Type B pancreatic cell (in vitro differentiated cells): ENCODE measurements at places on chromosomes 3 and 15.

DNA sequence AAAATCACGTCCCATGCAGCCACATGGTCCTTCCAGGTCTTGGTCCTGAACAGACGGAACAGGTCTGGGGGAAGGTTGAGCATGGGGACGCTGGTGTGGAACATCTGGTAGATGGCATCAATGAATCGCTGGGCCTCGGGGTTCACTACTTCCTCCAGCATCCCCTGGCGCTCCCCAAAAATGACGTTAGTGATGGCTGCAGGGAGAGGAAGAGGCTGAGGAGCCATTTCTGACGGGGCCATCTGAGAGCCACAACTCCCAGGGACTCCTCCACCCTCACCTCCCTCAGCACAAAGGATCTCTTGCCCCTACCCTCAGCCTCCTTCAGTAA is 23.7 kb downstream of the CYP11A1 start:
- H3K27ac ChIP-seq, result no peak overlapping the region
- H3K4me3 ChIP-seq, result no peak overlapping the region
- H3K36me3 ChIP-seq, result no peaks in the 10 kb centered on the region
- DNase-seq, result no peak
- peaks cover 9% of the 10 kb centered on the region for H3K4me1 ChIP-seq

- no peaks in the 10 kb centered on the region for H3K4me1 ChIP-seq
- no peak overlapping the region for H3K4me3 ChIP-seq
- H3K27ac ChIP-seq, result no peak overlapping the region
- DNase-seq, result no peak
- H3K27me3 ChIP-seq, result no peaks in the 10 kb centered on the region
Observed at GRCh38 chr3:183192650-183193300, 30.2 kb upstream of the LAMP3 start.

GRCh38 chr3:52532838-52533622 is 627 bp downstream of the NT5DC2 start:
- no peaks in the 10 kb centered on the region for H3K27me3 ChIP-seq
- H3K4me3 ChIP-seq, result peak overlapping the region; percentile 86
- peak overlapping the region; percentile 46 for H3K27ac ChIP-seq
- H3K36me3 ChIP-seq, result peaks cover 5% of the 10 kb centered on the region

- no peak overlapping the region for H3K4me3 ChIP-seq
- peaks cover 7% of the 10 kb centered on the region for H3K4me1 ChIP-seq
- no peak for DNase-seq
- H3K36me3 ChIP-seq, result no peaks in the 10 kb centered on the region
Observed at GRCh38 chr3:104987859-104988258, 378.9 kb upstream of the ALCAM start.

GRCh38 chr3:57840473-57840872 is 84.4 kb downstream of the SLMAP start:
- H3K27me3 ChIP-seq, result no peaks in the 10 kb centered on the region
- peaks cover 4% of the 10 kb centered on the region for H3K4me1 ChIP-seq
- H3K27ac ChIP-seq, result peak overlapping the region; percentile 13
- no peak for DNase-seq
- H3K36me3 ChIP-seq, result no peaks in the 10 kb centered on the region
- H3K4me3 ChIP-seq, result no peak overlapping the region

DNA sequence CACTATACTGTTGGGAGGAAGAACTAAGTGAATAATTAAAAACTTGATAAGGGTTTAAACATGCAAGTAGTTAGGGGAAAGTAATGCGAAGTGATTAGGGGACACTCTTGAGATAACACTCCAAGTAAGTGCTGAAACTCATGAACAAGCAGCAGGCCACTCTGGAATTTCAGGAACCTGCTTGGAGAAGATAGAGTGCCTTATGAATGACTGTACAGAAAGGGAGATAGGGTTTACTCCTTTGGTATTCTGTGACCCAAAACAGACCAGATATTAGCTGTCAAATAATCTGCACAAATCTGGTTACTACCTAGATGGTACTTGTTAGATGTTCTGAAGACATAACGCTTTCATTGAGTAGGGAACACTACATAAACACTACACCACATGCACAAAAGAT is 85.6 kb downstream of the FRMD4B start:
- H3K4me1 ChIP-seq, result peaks cover 34% of the 10 kb centered on the region
- H3K27ac ChIP-seq, result no peak overlapping the region
- no peaks in the 10 kb centered on the region for H3K27me3 ChIP-seq
- no peak for DNase-seq
- H3K4me3 ChIP-seq, result no peak overlapping the region

DNA sequence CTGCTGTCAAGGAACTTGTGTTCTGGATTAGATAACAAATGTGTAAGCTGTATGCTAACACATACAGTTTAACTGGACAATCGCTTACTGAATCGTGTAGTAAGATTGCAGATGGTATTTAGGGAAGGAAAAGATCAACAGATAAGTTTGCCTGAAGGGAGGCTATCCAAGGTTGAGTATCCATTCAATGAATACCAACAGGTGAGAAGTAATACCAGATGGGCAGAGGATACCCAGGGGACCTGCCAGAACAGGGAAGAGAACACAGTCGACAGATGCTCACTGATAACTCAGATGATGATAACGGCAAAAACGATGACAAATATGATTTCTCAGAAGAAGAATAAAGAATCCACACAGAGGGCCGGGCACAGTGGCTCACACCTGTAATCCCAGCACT is 3.2 kb upstream of the UACA start:
- H3K27ac ChIP-seq, result no peak overlapping the region
- H3K4me1 ChIP-seq, result peaks cover 26% of the 10 kb centered on the region
- no peak for DNase-seq

DNA sequence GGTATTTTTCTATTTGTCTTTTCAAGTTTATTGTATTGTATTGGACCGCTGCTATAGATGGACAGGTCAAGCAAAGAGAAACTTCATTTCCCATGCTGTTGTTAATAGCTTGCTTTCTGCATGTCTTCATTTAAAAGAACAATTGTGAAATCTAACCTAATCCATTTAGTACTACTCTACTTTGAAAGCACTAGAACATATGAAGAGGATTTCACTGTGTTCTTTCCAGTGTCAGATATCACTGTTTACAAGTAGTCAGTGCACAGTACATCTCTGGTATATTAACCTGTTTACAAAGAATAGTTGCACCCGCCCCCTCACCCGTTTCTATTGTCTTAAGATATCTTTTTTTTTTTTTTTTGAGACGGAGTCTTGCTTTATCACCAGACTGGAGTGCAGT is 21.8 kb upstream of the EDEM1 start:
- H3K27me3 ChIP-seq, result no peaks in the 10 kb centered on the region
- peaks cover 27% of the 10 kb centered on the region for H3K4me1 ChIP-seq
- peaks cover 3% of the 10 kb centered on the region for H3K36me3 ChIP-seq
- no peak for DNase-seq

DNA sequence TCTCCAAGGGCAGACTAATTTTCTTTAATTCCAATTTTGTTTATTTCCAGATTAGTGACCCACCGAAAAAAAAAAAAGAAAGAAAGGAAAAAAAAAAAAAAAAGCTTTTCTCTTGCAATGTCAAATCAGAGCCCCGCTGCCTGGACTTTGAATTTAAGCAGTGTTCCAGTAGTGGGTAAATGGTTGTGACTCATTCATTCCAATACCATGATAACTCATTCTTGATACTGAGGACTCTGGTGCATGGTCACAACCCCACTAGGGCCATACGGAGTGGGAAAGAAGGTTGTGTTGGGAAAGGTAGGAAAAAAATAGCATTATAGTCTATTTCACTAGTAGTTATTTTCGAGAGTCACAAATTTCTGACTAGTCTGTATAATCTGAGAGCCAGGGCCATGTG is 59.1 kb upstream of the COL8A1 start:
- H3K27me3 ChIP-seq, result peaks cover 15% of the 10 kb centered on the region
- no peak overlapping the region for H3K27ac ChIP-seq
- DNase-seq, result no peak
- no peaks in the 10 kb centered on the region for H3K36me3 ChIP-seq
- H3K4me3 ChIP-seq, result no peak overlapping the region
- H3K4me1 ChIP-seq, result no peaks in the 10 kb centered on the region

GRCh38 chr3:168847291-168847883 is 751.7 kb upstream of the GOLIM4 start:
- no peaks in the 10 kb centered on the region for H3K36me3 ChIP-seq
- peaks cover 5% of the 10 kb centered on the region for H3K4me1 ChIP-seq
- no peak for DNase-seq
- H3K27ac ChIP-seq, result peak overlapping the region; percentile 5

DNA sequence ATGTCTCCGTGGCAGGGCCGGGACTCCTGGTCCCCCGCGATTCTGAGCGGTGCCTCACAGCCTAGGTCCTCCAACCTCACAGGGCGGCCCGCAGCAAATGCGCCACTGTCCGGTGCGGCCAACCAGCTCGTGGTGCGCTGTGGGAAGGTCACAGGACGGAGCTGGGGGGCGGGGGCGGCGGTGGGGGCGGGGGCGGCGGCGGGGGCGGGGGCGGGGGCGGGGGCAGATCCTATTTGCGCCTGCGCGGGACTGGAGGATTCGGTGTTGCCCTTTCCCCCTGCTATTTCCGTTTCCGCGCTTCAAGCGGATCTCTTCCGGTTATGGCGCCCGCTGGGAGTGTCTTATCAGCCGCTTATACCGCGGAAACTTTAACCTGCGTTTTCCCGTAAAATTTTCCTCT is 106.7 kb upstream of the SNRPN start:
- peak overlapping the region; percentile 87 for H3K27ac ChIP-seq
- no peaks in the 10 kb centered on the region for H3K4me1 ChIP-seq
- H3K36me3 ChIP-seq, result no peaks in the 10 kb centered on the region
- peaks cover 5% of the 10 kb centered on the region for H3K27me3 ChIP-seq
- H3K4me3 ChIP-seq, result peak overlapping the region; percentile 91

DNA sequence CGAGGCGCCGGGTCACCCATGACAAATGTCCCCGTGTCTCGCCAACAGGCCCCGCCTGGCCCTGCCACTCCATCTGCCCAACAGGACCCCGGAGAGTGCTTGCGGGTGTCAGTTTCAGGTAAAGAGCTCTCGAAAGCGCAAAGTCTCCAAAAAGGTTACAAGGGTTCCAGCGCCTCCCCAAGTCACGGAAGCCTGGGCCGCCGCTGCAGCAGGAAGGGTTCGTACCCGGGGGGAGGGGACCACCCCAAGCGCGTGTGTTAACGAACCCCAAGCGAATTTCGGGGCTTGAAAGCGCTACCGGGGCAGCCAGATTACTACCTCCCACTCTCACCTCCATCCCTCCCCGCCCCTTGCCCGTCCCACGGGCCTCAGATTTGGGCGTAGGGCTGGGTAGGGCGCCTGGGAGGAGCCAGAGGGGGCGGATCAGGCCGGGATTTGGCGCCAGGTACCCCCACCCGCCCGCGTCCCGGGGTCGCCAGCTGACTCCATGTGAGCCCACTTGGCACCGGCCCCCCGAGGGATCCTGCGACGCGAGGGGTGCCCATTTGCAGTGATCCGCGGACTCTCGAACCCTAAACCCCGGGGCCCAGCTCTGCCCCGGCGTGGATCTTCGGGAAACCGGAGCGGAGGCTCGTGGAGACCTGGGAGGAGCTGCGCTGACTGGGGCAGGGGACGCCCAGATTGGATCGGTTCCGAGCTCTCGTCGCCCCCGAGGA is 85.9 kb downstream of the NR2F2 start:
- peaks cover 24% of the 10 kb centered on the region for H3K4me1 ChIP-seq
- peak overlapping the region; percentile 89 for H3K4me3 ChIP-seq
- H3K27me3 ChIP-seq, result peaks cover 97% of the 10 kb centered on the region
- DNase-seq, result no peak
- no peak overlapping the region for H3K27ac ChIP-seq

GRCh38 chr15:31325595-31326155 is 960 bp upstream of the KLF13 start:
- peaks cover 3% of the 10 kb centered on the region for H3K27me3 ChIP-seq
- H3K4me3 ChIP-seq, result peak overlapping the region; percentile 89
- no peaks in the 10 kb centered on the region for H3K36me3 ChIP-seq
- H3K4me1 ChIP-seq, result peaks cover 18% of the 10 kb centered on the region
- no peak for DNase-seq
- H3K27ac ChIP-seq, result peak overlapping the region; percentile 88

DNA sequence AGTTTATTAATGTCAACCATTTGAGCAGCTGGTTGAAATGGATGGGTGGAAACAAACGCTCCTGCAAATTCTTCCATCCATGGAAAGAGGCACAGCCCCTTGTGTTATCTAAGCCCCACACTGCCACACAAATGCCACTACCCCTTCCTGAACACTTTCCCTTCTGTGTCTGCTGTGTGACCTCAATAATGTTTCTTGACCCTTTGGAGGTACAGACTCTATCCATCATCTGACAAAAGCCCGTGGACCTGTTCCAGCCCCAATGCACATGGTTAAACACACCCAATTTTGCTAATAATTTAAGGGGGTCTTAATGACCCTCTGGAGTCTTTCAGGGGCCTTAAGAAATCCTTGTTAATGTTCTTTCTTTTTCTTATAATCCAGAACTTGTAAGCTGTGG is 482.2 kb upstream of the CFAP20DC start:
- no peaks in the 10 kb centered on the region for H3K36me3 ChIP-seq
- no peak overlapping the region for H3K4me3 ChIP-seq
- peaks cover 35% of the 10 kb centered on the region for H3K4me1 ChIP-seq
- peaks cover 9% of the 10 kb centered on the region for H3K27me3 ChIP-seq
- no peak overlapping the region for H3K27ac ChIP-seq
- DNase-seq, result no peak

GRCh38 chr15:73683257-73683776 is 866 bp upstream of the CD276 start:
- no peaks in the 10 kb centered on the region for H3K36me3 ChIP-seq
- H3K27ac ChIP-seq, result peak overlapping the region; percentile 93
- H3K4me1 ChIP-seq, result peaks cover 27% of the 10 kb centered on the region
- no peak for DNase-seq

GRCh38 chr15:67125589-67126502 is 60.4 kb downstream of the SMAD3 start:
- H3K4me3 ChIP-seq, result peak overlapping the region; percentile 23
- H3K4me1 ChIP-seq, result peaks cover 55% of the 10 kb centered on the region
- no peak for DNase-seq
- peak overlapping the region; percentile 75 for H3K27ac ChIP-seq
- H3K27me3 ChIP-seq, result no peaks in the 10 kb centered on the region
- peaks cover 16% of the 10 kb centered on the region for H3K36me3 ChIP-seq

DNA sequence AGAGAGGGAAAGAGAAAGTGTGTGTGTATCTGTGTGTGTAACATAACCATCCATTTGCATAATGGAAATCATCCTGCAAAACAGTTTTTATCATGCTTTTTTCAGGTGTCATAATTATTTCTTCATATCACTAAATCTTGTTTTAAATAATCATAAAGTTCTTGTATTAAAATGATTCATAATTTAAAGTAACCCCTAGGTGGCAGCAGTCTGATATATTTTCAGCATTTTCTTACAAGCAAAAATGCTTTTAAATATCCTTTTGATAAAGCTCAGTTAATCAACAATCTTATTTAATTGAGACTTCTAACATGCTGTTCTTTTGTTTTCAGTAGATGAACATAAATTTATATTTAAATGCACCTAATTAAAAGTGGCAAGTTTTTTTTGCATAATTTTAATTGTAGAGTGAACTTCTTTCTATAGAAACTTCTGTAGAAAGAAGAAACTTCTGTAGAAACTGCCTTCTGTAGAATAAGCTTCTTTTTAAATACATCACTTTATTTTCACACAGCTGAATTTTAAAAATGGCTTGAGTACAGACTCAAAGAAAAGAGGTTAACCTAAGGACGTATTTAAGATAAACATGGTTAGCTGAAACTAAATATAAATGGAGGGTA is 72.5 kb downstream of the OPA1 start:
- no peak for DNase-seq
- H3K27ac ChIP-seq, result no peak overlapping the region
- peaks cover under 1% of the 10 kb centered on the region for H3K4me1 ChIP-seq
- H3K36me3 ChIP-seq, result peaks cover 21% of the 10 kb centered on the region
- H3K4me3 ChIP-seq, result no peak overlapping the region

GRCh38 chr3:17908399-17909191 is 166.2 kb upstream of the TBC1D5 start:
- H3K4me3 ChIP-seq, result no peak overlapping the region
- no peaks in the 10 kb centered on the region for H3K27me3 ChIP-seq
- H3K36me3 ChIP-seq, result peaks cover 3% of the 10 kb centered on the region
- no peak for DNase-seq
